ENCODE measurements at places on chromosomes 12 and 14.

DNA sequence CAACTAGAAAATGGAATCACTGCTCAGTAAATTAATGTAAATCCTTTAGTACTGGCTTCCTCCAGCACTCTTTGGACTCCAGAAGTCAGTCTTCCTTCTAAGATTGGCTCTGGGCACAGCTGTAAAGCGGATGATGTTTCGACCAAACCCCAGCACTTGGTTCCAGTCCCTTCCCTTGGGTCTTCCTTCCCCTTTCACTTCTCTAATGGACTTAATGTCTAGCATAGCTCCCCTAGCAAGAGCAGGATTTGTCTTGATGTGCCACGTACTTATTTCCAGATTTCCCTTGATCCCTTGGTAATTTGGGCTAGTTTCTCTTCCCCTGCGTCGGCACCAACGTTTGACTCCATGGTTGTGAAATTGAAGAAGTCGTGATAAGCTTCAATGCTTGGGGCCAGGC lies 28.3 kb downstream of the C12orf75 start:
- no peak for DNase-seq

GRCh38 chr12:28191051-28192048 lies 1.1 kb downstream of the CCDC91 start:
- DNase-seq: peak; percentile 34

DNA sequence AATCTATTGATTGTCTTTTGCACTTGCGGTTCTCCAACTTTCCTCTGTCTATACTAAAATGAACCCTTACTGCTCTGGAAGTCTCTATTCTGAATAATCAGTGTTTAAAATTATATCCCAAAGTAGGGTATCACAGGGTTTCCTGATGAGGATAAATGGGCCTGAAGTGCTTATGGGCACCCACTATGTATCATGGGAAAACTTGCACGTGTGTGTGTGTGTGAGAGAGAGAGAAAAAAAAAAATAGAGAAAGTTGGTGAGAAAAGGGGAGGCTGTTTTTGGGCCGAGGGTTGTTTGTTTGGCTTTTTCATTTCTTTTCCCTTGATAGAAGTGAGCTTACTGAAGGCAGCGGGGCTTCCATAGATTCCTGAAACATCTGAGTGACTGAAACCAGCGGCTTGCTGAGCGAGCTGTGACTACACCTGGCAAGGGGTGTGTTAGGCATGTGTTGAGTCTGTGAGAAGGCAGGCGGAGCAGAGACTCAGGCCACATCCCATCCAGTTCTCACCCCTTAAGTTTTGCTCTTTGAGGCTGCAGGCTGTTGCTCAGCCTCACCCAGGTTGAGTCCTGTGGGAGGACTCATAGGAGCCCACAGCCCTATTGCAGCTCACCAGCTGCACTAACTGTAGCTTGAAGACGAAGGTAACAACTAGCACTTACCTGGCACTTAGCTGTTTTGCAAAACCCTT lies 17.2 kb downstream of the PPFIBP1 start:
- no peak for DNase-seq

DNA sequence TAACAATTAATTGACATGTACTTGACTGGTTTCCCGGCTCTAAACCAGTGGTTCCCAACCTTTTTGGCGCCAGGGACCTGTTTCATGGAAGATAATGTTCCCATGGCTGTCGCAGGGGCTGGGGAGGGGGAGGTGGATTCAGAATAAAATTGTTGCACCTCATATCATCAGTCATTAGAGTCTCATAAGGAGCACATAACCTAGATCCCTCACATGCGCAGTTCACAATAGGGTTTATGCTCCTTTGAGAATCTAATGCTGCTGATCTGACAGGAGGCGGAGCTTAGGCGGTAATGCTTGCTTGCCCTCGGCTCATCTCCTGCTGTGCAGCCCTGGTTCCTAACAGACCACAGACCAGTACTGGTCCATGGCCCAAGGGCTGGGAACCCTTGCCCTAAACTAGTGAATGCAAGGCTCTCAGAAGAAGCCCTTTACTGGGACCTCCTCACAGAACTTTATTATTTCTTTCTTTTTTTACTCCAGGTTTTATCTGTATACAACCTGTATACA lies 86.4 kb upstream of the SINHCAF start:
- no peak for DNase-seq

DNA sequence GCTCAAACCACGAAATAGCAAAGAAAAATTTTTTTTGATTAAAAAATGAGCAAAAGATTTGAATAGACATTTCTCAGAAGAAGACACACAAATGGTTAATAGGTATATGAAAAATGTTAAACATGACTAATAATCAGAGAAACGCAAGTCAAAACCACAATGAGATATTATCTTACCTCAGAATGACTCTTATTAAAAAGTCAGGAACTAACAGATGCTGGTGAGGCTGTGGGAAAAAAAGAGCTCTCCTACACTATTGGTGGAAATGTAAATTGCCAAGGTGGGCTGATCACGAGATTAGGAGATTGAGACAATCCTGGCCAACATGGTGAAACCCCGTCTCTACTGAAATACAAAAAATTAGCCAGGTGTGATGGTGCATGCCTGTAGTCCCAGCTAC lies 315.5 kb upstream of the FLRT2 start:
- no peak for DNase-seq

DNA sequence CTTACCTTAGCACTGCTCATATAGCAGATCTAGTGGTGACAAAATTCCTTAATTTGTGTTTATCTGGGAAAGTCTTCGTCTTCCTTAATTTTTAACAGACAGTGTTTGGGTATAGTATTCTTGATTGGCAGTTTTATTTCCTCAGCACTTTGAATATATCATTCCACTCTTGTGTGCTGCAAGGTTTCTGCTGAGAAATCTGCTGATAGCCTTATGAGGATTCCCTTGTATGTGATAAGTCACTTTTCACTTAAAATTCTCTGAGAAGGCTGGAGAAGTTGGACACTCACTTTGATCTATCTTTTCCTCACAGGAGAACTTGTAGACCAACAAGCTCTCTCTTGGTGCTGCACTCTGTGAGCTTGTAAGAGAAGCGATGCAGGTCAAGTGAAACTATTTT lies 306.1 kb upstream of the RTL1 start:
- DNase-seq: no peak

DNA sequence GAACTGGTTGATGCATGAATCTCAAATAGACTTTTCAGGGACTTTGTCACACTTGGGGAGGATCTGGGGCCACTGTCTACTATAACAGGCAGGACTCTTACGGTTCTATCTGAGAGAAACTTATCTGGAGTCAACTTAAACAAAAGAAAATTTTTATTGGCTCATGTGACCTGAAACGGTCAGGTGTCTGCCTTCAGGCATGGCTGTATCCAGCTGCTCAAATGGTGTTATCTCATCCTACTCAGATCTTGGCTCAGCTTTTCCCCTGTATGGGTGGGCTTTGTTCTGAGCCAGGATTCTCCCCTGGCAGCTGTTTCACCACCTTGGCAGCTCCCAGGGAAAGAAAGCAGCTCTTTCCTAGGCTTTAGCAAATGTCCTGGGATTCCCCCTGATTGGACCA lies 183.2 kb upstream of the MYL2 start:
- DNase-seq: no peak

DNA sequence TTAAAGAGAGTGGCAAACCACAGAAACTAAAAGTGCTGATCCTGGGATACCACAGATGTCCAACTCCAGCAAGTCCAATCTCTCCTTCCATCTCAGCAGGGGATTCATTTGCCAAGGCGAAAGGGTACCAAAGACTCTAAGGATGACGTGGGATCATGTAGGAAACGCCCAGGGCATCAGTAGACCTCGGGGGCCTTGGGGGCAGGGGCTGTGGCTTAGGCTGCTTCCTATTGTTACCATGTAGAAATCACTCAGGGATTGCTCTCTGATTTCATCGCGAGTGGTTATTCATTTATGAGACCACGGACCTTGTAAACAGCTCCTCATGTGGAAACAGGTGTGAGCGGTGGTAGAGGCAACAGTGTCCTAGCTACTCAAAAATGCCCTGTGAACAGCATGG lies 149.3 kb upstream of the FKBP4 start:
- DNase-seq: no peak

- DNase-seq: no peak
These were observed 319.5 kb downstream of the PAWR start for GRCh38 chr12:79371226-79371625.

DNA sequence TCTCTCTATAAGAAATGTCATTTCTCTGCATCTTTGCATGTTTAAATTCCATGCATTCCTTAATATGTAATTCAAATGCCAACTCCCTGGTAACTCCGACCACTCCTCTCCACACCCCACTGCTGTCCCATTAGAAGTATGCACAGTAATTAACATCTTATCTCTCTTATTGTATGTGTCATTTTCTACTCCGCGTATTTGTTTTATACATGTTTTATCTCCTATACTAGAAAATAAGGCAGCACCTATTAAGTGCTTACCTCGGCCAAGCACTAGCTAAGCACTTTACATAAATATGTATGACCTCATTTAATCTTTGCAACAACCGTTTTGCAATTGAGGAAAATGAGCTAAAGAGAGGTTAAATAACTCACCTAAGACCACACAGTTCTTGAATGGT lies 469.8 kb downstream of the BCAT1 start:
- no peak for DNase-seq

GRCh38 chr12:65667932-65668331 lies 156.4 kb upstream of the HMGA2 start:
- no peak for DNase-seq

GRCh38 chr12:132550014-132550802 lies 60.2 kb downstream of the LRCOL1 start:
- DNase-seq: no peak

GRCh38 chr12:73125148-73125547 lies 853.0 kb downstream of the TRHDE start:
- no peak for DNase-seq

- DNase-seq: no peak
These were observed 168.5 kb upstream of the RTL1 start for GRCh38 chr14:101072070-101072469.

DNA sequence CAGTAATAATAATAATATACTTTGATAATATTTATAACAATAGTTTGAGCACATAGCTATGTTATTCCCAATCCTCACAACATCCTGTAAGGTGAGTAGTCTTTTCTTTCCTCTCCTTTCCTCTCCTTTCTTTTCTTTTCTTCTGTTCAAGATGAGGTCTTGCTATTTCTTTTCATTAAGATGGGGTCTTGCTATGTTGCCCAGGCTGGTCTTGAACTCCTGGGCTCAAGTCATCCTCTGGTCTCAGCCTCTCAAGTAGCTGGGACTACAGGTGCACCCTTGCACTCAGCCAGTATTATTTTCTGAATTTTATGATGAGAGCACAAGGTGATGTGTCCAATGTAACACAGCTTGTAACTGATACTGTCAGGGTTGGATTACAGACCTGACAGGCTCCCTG lies 134.6 kb downstream of the OTOGL start:
- DNase-seq: no peak

GRCh38 chr14:72957213-72957612 lies 30.9 kb downstream of the DCAF4 start:
- DNase-seq: no peak

DNA sequence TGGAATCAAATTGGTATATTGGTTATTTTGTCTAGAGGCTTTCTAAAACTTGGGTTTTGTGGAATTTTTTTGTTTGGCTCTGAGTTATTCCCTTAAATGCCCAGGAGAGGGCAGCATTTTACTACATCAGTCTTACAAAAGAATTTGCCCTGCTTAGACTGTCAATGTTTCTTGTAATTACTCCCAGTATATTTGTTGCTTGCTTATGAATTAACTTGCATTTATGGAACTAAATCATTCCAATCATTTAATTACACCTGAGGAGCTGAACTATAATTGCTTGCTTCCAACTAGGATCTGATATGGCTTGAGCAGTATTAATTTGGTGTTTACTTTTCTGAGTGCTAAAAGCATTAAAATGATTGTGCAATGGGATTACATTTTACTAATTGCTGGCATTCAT lies 48.7 kb downstream of the MIPOL1 start:
- DNase-seq: no peak

DNA sequence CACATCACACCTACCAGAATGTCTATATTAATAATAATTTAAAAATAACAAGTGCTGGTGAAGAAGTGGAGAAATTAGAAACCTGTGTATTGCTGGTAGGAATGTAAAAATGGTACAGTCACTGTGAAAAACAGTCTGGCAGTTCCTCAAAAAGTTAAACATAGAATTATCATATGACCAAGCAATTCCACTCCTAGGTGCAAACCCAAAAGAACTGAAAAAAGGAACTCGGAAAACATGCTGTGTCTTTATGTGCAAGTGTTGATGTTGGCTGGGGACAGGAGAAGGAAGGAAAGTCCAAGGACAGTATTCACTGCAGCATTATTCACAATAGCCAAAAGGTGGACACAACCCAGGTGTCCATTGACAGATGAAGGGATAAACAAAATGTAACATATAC lies 146.5 kb downstream of the TTC7B start:
- no peak for DNase-seq

DNA sequence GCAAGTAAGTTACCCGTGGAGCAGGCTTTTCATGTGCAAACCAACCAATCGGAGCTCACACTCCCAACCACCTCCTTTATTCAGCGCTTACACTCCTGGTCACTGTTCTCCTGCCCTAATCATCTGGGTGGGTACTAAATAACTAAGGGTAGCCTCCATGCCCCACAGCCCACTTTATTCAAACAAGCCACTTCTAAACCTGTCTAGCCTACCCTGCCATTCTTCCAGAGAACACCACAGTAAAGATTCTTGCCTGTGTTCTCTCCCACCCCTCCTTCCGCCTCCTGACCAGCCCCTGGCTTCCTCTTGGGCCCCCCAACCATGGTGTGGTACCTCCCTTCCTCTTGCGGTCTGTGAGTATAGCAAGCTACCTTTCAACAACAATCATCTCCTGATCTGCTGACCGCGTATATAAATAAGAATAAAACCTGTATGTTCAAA lies 581.9 kb downstream of the VRK1 start:
- no peak for DNase-seq

DNA sequence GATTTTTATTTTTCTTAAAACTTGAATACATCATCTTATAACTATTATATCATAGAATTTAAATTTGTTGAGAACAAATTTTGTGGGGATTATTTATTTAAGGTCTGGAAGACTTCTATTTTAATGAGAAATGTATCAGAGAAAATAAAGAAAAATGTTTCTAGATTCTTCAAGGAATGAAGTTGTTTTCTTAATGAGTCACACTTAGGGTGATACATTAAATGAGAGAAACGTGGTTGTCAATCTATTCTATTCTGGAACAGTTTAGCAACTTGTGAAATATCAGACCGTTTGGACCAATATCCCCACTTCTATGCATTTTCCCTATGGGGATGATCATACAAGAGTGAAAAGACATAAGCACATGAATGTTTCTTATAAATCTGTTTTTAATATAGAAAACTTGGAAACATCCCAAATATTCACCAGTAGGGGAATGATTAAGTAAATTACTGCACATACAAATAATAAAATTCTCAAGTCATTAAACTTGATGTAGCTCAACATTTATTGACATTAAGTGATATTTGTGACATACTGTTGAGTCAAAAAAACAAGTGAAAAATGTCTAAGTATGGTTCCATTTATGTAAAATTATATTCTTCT lies 88.5 kb downstream of the E2F7 start:
- no peak for DNase-seq

GRCh38 chr14:89447182-89447944 lies 30.3 kb upstream of the FOXN3 start:
- no peak for DNase-seq

DNA sequence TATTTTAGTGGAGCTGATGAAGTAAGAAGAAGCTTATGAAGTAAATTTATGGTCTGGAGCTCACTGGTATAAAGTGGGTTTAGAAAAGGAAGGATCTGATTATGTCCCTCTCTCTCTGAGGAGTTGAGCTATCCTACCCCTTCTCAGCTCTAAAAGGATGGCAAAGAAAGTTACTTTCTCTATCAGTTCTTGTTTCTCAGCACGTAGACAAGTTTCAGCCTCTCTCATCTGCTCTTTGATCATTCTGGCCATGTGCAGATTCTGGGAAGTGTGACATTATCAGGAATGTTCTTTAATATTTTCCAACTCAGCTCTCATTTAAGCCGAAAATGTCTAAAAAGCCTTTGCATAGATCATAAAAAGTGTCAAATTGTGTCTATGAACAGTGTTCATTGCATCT lies 5.8 kb upstream of the EGLN3 start:
- DNase-seq: no peak
